ENCODE measurements at places on chromosomes 7 and 10. TPM values are rescaled to one million over a fixed set of nuclear protein-coding genes. Genes with fewer than 3 reads are reported as not detected.

- peak; percentile 5 for DNase-seq
- H3K4me3 ChIP-seq = no peak overlapping the region
- H3K4me1 ChIP-seq = peaks cover 6% of the 10 kb centered on the region
- H3K27me3 ChIP-seq = no peaks in the 10 kb centered on the region
These were observed 44.4 kb upstream of the CD36 start for GRCh38 chr7:80593869-80594586.

DNA sequence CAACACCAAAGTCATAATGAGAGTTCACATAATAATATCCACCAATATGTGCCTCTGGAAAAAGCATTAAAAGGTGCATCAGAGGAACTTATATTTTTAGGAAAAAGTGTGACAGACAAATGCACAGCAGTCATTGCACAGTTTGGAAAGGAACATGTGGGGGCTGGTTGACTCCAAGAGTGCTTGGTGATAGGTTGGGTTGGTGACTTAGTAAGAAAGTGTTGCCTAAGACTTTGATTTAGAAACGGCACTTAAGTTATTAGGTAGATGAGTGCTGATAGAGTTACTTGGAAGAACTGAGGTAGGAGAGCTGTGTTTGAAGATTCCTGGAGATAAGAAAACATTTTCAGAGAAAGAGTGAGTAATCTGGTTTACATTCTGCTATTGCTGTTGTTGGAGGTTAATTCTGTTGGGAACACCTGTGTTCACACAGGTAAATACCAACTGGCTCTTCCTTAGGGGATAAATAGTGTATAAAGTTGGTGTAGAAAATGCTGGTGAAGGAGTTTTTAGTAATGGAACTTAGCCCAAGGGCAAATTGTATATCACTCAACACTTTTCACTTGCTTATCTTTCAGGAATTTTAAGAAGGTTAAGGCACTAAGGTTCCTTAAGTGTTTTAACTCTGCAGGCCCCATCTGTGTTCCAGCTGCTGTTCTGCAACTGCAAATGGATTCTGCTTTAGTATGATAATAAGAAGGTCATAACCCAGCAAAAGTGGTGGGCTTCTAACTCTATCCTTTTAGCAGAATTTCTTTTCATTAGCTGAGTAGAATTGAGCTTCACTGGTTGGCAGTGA lies 196.1 kb downstream of the NSUN6 start:
- no peak overlapping the region for H3K4me3 ChIP-seq
- H3K4me1 ChIP-seq = peaks cover 2% of the 10 kb centered on the region
- peak overlapping the region; percentile 13 for H3K27ac ChIP-seq
- no peaks in the 10 kb centered on the region for H3K27me3 ChIP-seq

Gene TEX47
- total RNA-seq = not detected

Gene OR2A5
- total RNA-seq = not detected

Gene LIPJ
- total RNA-seq = not detected

DNA sequence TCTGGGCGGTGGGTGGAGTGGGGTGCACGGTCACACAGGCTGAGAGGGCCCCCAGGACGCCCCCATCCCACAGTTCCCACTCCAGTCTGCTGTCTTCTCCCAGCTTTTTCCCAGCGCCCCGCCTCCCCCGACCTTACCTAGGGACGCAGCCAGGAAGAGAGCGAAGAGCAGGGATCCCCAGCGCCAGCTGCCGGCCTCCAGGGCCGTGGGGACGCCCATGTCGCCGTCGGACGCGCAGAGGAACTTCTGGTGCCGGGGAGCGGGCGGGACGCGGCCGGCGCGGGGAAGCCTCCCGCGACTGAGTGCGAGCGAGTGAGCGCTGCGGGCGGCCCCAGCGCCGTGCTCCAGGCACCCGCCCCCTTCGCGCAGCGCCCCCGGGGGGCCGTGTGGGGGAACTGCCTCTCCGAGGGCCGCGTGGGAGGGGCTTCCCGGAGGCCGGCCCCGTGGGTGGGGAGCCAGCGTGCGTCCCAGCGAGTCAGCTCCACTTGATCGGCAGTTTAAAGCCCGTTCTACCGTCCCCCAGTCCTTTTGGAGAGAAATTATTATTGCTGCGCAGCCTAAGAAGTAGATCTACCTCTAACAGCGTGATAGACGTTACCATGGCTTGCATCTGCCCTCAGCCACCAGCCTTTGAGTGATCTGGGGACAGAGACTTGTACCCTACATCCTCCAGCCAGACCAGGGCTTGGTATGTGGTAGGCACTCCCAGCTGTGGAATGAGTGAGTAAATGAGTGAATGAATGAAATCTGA lies at the start of gene VSIR:
Gene VSIR (minus strand): TSS at position 300 of the 751 bp plus-strand sequence. CDS start 81 bp downstream, at position 219.
- peak within 1 kb of the TSS; percentile 63 for H3K4me3 ChIP-seq
- peaks cover 6% of the 10 kb centered on the region for H3K27me3 ChIP-seq
- peaks cover 33% of the 10 kb centered on the region for H3K4me1 ChIP-seq
- H3K27ac ChIP-seq = peak within 1 kb of the TSS; percentile 26
- H3K36me3 ChIP-seq = no peaks in the 10 kb centered on the region
- peak; percentile 71 for DNase-seq

DNA sequence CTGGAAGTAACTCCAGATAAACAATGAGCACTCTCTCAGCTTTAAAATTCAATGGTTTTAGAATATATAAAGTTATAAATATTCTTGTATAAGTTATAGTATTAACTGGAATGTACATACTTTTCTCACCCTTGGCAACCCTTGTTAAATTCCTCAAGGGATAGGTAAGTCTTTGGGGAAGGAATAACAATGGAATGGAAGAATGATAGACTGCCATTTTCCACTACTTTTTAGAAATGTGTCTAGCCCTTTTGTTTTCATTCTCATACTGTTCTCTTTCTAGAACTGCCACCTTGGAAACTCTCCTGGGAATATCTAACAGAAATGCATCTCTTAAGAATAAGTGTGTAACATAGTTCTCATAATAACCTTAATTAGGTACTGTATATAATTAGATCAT lies 8.3 kb downstream of the KIF5B start:
- H3K4me3 ChIP-seq = no peak overlapping the region
- H3K27ac ChIP-seq = no peak overlapping the region
- no peaks in the 10 kb centered on the region for H3K27me3 ChIP-seq
- peaks cover 13% of the 10 kb centered on the region for H3K4me1 ChIP-seq
- DNase-seq = no peak
- H3K36me3 ChIP-seq = peaks cover 23% of the 10 kb centered on the region

DNA sequence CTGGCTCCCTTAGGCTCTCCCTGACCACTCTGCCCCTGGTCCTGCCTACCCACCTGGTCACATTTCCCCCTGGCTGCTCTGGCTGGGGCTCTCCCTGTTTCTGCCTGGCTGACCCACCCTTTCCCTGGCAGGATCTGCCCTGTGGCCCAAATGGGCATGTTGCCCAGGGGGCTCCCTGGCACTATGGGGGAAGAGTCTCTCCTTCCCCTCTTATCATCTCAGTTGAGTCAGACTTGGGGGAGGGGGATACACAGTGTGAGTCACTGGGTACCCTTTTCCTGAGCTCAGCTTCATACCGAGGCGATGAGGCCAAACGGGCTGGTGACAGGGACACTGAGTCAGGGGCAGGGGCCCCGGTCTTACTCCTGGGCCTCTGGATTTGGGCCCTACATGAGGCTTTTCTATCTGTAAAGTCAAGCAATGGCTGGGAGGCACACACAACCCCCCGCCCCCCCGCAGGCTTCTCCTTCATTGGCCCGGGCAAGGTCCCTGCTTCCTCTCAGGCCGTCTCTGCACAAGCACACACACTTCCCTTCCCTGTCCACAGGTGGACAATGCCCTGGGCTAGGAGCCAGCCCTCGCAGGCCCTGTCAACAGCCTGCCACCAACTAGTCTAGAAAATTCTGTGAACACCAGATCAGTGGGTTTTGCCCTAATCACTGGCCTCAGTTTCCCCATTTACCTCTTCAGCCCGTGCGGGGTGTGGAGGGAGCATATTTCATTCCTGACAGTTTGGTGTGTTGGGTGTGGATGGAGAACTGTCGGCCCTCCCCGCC lies 627 bp upstream of the FLNC start:
- peak; percentile 84 for DNase-seq
- H3K4me1 ChIP-seq = peaks cover 34% of the 10 kb centered on the region
- no peaks in the 10 kb centered on the region for H3K27me3 ChIP-seq
- no peaks in the 10 kb centered on the region for H3K36me3 ChIP-seq
- peak overlapping the region; percentile 74 for H3K27ac ChIP-seq

GRCh38 chr7:159140170-159140910 lies 4.3 kb downstream of the VIPR2 start:
- DNase-seq = no peak
- no peak overlapping the region for H3K4me3 ChIP-seq
- H3K27me3 ChIP-seq = peaks cover 5% of the 10 kb centered on the region
- no peak overlapping the region for H3K27ac ChIP-seq

DNA sequence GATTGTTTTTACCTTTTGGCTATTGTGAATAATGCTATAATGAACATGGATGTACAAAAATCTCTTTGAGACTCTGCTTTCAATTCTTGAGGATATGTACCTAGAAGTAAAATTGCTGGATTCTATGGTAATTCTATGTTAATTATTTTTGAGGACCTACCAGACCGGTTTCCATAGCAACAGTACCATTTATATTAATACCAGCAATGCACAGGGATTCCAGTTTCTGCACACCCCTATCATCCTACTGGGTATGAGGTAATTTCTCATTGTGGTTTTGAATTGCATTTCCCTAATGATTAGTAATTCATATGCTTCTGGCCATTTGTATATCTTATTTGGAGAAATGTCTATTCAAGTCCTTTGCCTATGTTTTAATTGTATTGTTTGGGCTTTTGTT lies 9.9 kb upstream of the PPP1R9A start:
- H3K4me3 ChIP-seq = no peak overlapping the region
- H3K4me1 ChIP-seq = no peaks in the 10 kb centered on the region
- no peaks in the 10 kb centered on the region for H3K36me3 ChIP-seq
- no peak overlapping the region for H3K27ac ChIP-seq
- DNase-seq = no peak
- H3K27me3 ChIP-seq = no peaks in the 10 kb centered on the region

DNA sequence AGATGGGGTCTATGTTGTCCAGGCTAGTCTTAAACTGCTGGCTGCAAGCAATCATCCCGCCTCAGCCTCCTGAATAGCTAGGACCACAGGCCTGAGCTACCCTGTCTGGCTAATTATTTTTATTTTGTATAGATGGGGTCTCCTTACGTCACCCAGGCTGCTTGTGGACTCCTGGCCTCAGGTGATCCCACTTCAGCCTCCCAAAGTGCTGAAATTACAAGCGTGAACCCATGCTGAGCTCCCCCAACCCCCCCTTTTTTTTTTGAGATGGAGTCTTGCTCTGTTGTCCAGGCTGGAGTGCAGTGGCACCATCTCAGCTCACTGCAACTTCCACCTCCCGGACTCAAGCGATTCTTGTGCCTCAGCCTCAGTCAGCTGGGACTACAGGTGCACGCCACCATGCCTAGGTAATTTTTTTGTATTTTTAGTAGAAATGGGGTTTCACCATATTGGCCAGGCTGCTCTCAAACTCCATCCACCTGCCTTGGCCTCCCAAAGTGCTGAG lies 25.4 kb downstream of the FAM25A start:
- no peak overlapping the region for H3K4me3 ChIP-seq
- no peaks in the 10 kb centered on the region for H3K4me1 ChIP-seq
- no peak for DNase-seq
- H3K27ac ChIP-seq = no peak overlapping the region
- peaks cover 13% of the 10 kb centered on the region for H3K36me3 ChIP-seq

GRCh38 chr10:70477661-70478162 lies 855 bp upstream of the PALD1 start:
- no peak overlapping the region for H3K27ac ChIP-seq
- DNase-seq = peak; percentile 18
- H3K4me1 ChIP-seq = no peaks in the 10 kb centered on the region

- H3K4me1 ChIP-seq = no peaks in the 10 kb centered on the region
- H3K36me3 ChIP-seq = no peaks in the 10 kb centered on the region
- H3K27ac ChIP-seq = no peak overlapping the region
- no peak overlapping the region for H3K4me3 ChIP-seq
- peak; percentile 51 for DNase-seq
These were observed 63.4 kb downstream of the HPSE2 start for GRCh38 chr10:99172128-99172738.

GRCh38 chr10:24251547-24251946 lies 42.6 kb downstream of the KIAA1217 start:
- no peak overlapping the region for H3K27ac ChIP-seq
- no peaks in the 10 kb centered on the region for H3K4me1 ChIP-seq
- no peaks in the 10 kb centered on the region for H3K36me3 ChIP-seq
- H3K4me3 ChIP-seq = no peak overlapping the region

DNA sequence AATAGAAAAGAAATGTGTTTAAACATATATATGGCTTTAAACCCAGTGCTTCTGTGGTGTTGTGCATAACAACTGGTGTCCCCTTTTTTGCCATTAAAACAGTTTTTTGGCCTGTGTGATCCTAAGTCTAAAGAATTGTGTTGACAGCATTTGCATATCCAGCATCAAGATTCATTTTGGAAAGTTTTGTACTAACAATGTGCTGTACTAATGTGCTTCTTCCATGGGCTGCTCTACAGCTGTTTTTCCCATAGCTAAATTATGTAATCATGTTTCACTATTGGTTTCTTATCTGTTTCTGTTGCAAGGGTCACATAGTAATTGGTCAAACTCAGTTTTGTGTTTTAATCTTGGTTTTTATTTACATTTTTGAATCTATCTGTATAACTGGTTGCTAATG lies 5.5 kb downstream of the CNNM2 start:
- H3K36me3 ChIP-seq = peaks cover 8% of the 10 kb centered on the region
- peaks cover 3% of the 10 kb centered on the region for H3K4me1 ChIP-seq
- H3K27me3 ChIP-seq = no peaks in the 10 kb centered on the region
- peak overlapping the region; percentile 15 for H3K4me3 ChIP-seq
- DNase-seq = no peak

DNA sequence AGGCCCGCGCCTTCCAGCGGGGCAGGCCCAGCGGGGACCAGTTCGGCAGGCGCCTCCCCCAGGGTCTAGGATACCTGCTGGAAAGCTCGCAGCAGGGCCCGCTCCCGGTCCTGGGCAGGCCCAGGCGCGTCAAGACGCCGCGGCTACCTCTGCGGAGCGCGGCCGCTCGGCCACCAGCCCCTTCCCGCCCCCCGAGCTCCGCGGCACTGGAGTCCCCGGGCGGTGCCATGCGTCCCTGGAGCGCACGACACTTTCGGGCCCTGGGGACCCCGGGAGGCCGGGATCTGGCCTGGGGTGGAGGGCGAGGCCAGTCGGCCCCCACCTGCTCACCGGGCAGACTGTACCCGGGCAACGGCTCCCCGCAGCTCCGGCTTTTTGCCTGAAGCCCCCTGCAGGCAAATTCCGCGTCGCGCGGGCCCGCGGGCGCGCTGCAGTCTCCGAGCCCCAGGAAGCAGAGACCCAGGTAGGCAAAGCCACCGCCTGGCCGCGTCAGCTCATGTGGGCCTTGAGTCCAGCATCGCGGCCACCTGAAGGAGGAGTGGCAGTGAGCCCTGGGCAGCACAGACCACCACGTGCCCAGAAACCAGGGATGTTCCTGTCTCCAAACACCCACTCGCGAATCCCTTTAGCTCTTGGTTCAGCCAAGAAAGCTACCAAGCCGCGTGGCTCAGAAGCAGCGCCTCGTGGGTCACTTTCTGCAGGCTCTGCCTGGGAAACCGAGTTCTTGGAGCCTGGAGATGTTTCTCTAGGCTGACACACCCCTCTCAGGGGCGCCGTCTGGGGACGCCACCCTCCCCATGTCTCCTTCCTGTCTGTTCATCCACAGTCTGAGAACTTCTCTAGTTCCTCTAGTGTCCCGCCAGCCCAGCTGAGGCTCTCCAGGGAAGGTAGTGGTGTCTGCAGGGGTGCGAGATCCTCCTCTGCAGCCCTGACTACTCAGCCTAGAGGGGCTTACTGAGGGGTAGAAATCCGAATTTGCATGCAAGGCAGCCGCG lies 46.1 kb upstream of the APBB1IP start:
- H3K36me3 ChIP-seq = no peaks in the 10 kb centered on the region
- H3K4me1 ChIP-seq = no peaks in the 10 kb centered on the region
- H3K27me3 ChIP-seq = no peaks in the 10 kb centered on the region
- no peak overlapping the region for H3K4me3 ChIP-seq

GRCh38 chr7:121138262-121138933 lies 149.9 kb downstream of the CPED1 start:
- no peaks in the 10 kb centered on the region for H3K27me3 ChIP-seq
- no peak overlapping the region for H3K4me3 ChIP-seq
- no peak overlapping the region for H3K27ac ChIP-seq
- H3K4me1 ChIP-seq = 0 out of 2 replicates have a peak, but pooled peaks cover 1% of the 10 kb centered on the region
